ENCODE measurements at places on chromosomes 5 and 9. TPM values are rescaled to one million over a fixed set of nuclear protein-coding genes. Genes with fewer than 3 reads are reported as not detected.

GRCh38 chr5:74693191-74693590, 8.2 kb downstream of the HEXB start:
- no peak for DNase-seq

DNA sequence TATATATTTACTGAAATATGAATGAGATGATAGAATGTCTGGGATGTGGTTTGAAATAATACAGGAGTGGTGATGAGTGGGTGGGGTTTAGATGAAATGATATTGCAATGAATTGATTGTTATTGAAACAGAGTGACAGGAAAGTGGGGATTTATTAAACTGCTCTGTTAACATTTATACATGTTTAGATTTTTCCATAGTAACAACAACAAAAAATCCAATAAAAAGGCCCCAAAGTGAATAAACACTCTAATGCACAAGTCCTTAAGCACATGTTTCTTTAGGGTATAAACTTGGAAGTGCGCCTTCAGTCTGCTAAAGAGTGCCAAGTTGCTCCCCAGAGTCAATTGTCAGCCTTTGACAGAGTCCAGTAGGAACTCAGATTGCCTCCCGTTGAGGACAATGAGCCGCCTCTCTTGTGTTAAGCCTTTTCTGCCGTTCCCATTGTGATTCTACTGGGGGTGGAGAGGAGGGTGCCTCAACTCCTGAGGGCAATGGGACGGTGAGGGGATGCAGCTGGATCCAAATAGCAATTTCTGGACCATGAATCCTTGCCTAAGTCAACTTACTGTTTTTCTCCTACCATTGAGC, 112.3 kb downstream of the SLC28A3 start:
- DNase-seq = no peak

DNA sequence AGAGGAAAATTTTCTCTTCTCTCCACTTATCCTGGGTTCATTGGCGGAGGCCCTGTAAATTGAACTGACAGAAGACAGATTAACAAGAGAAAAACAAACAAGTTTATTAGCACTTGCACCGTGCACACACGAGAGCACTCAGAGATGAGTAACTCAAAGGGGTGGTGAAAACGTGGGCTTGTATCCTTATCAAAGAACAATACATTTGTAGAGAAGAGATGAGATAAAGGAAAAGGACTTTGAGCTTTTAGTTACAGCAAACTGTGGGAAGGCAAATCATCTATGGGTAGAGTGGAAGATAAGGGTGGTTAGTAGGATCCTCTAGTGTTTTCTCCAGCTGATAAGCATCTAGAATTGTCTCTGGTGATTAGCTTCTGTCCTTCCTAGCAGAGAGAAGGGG, 44.4 kb upstream of the ROR2 start:
- DNase-seq = no peak

C9 gene
- polyA plus RNA-seq = not detected

DNA sequence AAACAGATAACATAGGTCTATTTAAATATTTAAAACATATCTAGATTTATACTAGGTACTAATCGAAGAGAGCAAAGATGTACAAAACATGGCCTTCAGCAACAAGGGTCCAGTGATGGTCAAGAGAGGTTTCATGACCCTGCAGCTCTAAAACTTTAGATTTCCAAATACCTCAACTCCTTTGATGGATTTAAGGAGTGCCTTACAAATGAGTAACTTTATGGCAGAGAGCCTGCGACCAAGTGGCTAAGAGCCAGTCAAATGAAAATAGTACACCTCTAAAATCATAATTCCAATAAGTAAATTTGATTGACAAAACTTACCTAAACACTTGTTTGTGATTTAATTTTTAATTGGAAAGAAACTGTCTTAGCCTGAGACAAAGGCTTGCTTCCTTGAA, 4.7 kb upstream of the SH3RF2 start:
- no peak for DNase-seq

DNA sequence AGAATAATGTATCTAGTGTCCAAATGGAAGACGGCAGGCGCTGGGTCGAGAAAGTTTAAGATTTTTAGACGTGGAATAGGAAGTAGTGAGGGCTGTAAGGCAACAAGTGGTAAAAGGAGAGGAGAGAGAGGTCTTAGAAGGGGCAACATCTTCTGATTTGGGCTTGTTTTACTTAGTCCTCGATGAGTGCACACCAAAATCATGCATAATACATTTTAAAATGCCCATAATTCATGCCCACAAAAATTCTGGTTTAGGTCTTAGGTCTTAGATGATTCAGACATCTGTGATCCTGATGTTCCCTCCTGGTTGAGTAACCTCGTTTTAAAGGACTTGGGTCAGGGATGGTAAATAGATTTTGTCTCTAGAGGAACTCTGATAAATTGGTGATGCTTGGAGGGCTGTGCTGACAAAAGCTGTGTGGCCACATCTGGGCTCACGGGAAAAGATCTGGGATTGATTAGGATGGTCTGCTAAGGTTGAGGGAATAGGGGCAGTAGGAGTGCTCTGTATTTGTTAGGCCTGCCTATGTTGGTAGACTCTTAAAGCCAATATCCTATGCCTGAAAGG, 476.3 kb downstream of the CCDC171 start:
- no peak for DNase-seq

SVEP1 gene
- polyA plus RNA-seq = not detected

CD74 gene
- polyA plus RNA-seq = 413 TPM

- DNase-seq = no peak
Measured at GRCh38 chr9:75941577-75942311, 51.3 kb downstream of the PCSK5 start.

TXNDC8 gene
- polyA plus RNA-seq = not detected

- no peak for DNase-seq
Measured at GRCh38 chr5:181192337-181193046, 12.5 kb downstream of the TRIM7 start.

DNA sequence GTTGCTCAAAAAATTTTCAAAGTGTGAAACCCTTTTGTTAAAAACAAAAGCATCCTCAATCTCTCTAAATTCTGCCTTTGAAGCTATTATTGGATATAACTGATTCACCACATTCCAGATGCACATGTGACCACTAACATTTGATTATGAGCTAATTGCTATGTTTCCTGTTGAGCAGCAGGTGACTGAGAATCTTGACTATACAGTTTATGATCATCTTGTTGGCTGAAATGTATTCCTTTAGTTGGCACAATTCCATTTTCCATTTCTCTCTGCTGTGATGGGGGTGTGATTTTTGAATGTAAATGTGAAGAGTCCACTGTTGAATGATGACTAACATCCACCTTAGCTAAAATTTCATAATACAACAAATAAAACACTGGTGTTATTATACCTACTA, 10.7 kb downstream of the LYSMD3 start:
- DNase-seq = no peak

IFNA10 gene
- polyA plus RNA-seq = not detected

DNA sequence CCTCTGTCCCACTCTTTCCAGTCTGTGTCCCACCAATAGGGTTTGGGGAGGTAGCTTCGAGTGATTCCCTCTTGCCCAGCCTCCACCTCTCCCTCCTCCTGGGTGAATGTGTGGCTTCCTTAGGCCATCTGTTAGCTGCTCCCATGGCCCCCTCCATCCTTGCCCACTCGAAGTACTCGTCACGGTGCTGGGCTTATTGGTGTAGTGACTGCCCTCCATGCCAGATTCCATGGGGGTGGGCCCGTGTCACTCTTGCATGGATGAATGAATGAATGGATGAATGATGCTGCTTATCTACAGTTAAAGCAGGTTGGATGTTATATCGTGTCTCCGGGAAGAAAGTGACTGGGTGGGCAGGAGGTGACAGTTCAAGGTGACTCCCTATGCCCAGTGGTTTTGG, 19.1 kb downstream of the HMCN2 start:
- DNase-seq = no peak

NR2F1-AS1 gene
- not detected for polyA plus RNA-seq

GRCh38 chr5:64691291-64691690, 988 bp downstream of the SHISAL2B start:
- no peak for DNase-seq

DNA sequence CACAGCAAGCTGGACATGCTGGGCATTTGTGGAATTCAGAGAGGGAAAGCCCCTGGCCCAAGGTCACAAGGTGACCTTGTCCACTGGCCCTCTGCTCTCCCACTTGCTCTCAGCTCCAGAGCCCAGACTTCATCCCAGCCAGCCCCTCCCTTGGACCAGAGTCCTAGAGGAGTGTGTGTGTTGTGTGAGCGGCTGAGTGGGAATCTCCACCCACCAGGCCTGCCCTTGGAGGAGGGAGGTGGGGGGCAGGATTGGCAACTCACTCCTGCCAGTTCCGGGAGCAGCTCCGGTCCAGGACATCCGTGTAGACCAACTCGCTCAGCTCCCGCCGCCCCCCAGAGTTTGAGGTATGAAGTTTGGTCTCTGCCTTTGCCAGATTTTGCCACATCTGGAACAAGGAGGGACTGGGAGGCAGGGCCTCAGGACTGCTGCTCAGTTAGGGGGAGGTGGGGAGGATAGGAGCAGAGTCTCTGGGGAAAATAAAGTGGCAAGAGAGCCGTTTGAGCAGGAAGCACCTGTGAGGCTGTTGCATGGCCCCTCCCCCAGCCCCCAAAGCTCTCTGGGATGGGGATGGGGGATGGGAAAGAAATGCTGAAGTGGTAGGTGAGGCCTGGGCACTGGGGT, 1.4 kb downstream of the MZB1 start:
- DNase-seq = no peak

- DNase-seq = no peak
Measured at GRCh38 chr9:133463234-133463863, 3.6 kb downstream of the CACFD1 start.

SLC6A19 gene
- polyA plus RNA-seq = not detected

DNA sequence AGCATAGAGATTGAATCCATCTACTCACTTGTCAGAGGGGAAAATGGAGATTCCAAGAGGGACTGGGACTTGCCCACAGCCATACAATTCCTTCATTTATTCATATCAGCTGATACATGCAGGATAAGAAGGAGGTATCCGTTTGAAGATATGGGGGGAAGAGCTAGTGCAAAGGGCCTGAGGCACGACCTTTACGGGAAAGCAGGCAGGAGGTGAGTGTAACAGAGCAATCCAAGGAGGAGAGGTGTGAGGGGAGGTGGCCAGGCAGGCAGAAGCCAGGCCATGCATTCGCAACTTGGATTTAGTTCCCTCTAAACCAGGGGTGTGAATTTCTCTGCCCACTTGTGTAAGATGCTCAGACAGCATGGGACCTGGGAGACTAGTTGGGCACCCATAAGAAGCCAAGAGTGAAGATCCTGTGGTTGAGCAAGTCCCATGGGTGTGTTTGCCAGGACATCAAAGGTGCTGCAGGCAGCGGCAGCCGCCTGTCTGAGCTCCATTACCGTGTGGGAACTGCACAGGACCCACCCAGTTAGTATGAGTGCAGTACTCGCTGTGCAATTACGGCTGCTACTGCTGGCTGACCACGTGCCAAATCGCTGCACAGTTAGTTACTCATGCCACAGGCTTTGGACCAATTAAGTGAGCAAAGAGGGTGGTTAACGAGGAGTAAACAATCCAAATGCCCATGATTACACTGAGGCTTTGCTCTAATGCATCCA, 31.4 kb upstream of the FAT2 start:
- DNase-seq = no peak

DNA sequence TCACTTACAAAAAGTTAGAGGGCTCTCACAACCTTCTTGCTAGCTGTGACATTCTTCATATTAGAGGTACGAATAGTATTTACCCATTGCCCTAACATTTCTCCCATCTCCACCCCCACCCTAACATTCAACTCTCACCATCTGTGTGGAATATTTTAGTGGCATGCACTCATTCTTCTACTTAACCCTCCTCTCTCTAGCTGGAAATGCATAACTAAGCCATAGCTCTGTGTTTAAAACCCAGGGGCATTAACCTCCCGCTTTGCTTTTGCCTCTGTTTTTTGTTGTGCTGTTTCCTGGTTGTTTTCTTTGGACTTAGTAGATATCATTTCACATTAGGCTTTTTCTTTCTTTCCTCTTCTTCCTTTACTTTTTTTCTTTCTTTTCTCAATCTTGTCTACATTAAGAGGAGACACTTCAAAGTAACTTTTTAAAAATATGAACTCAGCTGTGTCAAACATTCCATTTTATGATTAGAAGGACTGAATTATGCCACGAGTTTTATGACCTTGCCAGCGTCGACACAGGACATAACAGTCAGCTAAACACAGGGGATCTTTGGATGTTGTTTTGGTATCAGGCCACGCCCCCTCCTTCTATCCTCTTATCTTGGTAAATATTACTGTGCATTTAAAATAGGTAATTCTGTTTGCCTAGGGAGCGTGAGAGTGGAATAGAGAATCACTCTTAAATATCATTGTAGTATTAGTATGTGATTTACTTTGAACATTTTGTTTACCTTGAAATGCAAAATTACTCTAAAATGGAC, 236.0 kb downstream of the CD180 start:
- no peak for DNase-seq

- DNase-seq = no peak
Measured at GRCh38 chr5:146440870-146441495, 6.2 kb upstream of the TCERG1 start.

GRCh38 chr5:31935496-31936369, 238.4 kb downstream of the GOLPH3 start:
- DNase-seq = no peak

GRCh38 chr5:68746643-68747420, 347.0 kb upstream of the SLC30A5 start:
- no peak for DNase-seq
